ENCODE measurements at places on chromosomes 2 and 18. TPM values are rescaled to one million over a fixed set of nuclear protein-coding genes. Genes with fewer than 3 reads are reported as not detected.

Gene VSNL1
- total RNA-seq: not detected

Gene COL6A3
- total RNA-seq: 0.92 TPM

Gene CCDC102B
- total RNA-seq: 2.0 TPM

Gene ALPI
- not detected for total RNA-seq

Gene PSMA8
- 1.2 TPM for total RNA-seq

Gene CAVIN2
- not detected for total RNA-seq

Gene UPP2
- not detected for total RNA-seq

Gene MC5R
- total RNA-seq: not detected

Gene RNMT
- 35.3 TPM for total RNA-seq

Gene INHBB
- not detected for total RNA-seq

Gene IRS1
- total RNA-seq: 6.9 TPM

Gene GALM
- 39.7 TPM for total RNA-seq

Gene CD28
- 163 TPM for total RNA-seq

Gene SERPINB3
- not detected for total RNA-seq

Gene CNTNAP5
- not detected for total RNA-seq

Gene MYO5B
- total RNA-seq: 0.12 TPM

Gene G6PC2
- not detected for total RNA-seq

Gene PIGN
- total RNA-seq: 28.5 TPM

Gene MYO7B
- total RNA-seq: 0.69 TPM

Gene PPP1CB
- 188 TPM for total RNA-seq

Gene PFN4
- total RNA-seq: not detected

Gene SP140L
- total RNA-seq: 101 TPM

Gene BARD1
- 57.4 TPM for total RNA-seq

Gene GCG
- total RNA-seq: not detected

Gene TXNDC2
- not detected for total RNA-seq

Gene SLC9A2
- not detected for total RNA-seq

Gene LDLRAD4
- 23.8 TPM for total RNA-seq

Gene ITGA4
- 163 TPM for total RNA-seq

Gene STON1
- 2.1 TPM for total RNA-seq

Gene THADA
- 32.2 TPM for total RNA-seq

Gene TEX44
- not detected for total RNA-seq

Gene TRIM43
- total RNA-seq: not detected

Gene SLC4A3
- not detected for total RNA-seq

Gene OSBPL1A
- total RNA-seq: 1.00 TPM

Gene HOXD10
- not detected for total RNA-seq

Gene CNGA3
- total RNA-seq: not detected

Gene HTRA2
- 41.6 TPM for total RNA-seq

Gene DSG4
- not detected for total RNA-seq

Gene ANKRD62
- not detected for total RNA-seq

Gene AQP12B
- not detected for total RNA-seq

Gene DOK6
- total RNA-seq: not detected

Gene RTP5
- not detected for total RNA-seq

Gene MFSD2B
- not detected for total RNA-seq

Gene NAT8
- not detected for total RNA-seq

Gene AFF3
- 13.0 TPM for total RNA-seq

Gene BUB1
- 118 TPM for total RNA-seq

Gene FAM228A
- 0.23 TPM for total RNA-seq

Gene C2orf78
- total RNA-seq: not detected

Gene IL1RN
- 0.37 TPM for total RNA-seq

Gene CNDP1
- total RNA-seq: not detected

Gene PAX8
- 0.74 TPM for total RNA-seq

Gene CRYBA2
- not detected for total RNA-seq

Gene IL18RAP
- 3.8 TPM for total RNA-seq

Gene ACADL
- total RNA-seq: not detected

Gene FASTKD1
- total RNA-seq: 26.8 TPM

Gene ALKAL2
- total RNA-seq: not detected

Measured in activated CD4-positive, alpha-beta T cell treated with anti-CD3 and anti-CD28 coated beads, Interleukin-2, amount 10 ng/mL, durations not matched to agents 7 days and 5 days (primary cell).